ENCODE measurements at places on chromosomes 5 and 9. TPM values are rescaled to one million over a fixed set of nuclear protein-coding genes. Genes with fewer than 3 reads are reported as not detected.

Gene ARSI
- total RNA-seq: 14.1 TPM

Gene EPB41L4A
- total RNA-seq: 1.6 TPM

Gene CTXN3
- not detected for total RNA-seq

Gene PDE6A
- 0.13 TPM for total RNA-seq
